ENCODE measurements at places on chromosomes 7 and 10.
A peak's percentile ranks its signal among the peaks of the same experiment; 100 is the strongest.

DNA sequence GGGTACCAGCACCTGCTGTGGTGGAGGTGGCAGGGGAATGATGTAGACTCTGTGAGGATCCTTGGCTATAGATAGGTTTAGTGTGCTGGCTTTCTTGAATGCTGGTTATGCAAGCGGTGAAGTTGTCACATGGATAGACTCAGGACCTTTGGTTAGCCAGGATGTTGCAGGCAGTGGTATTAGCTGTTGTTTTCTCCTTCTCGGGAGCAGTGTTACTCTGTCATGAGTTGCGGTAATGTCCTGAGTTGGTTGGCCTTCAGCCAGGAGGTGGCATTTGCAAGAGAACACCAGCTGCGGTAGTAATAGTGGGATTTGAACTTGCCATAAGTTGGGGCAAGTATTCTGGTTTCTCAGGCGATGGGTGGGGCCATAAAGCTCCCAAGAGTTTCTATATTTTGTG, 10.8 kb downstream of the AGK start:
- DNase-seq, result no peak

- DNase-seq, result no peak
Measured at GRCh38 chr10:61108915-61109314, 164.9 kb upstream of the RHOBTB1 start.

- DNase-seq, result no peak
Measured at GRCh38 chr7:107758667-107759066, 14.7 kb downstream of the CBLL1 start.

GRCh38 chr7:128810473-128810872, 18.7 kb downstream of the CCDC136 start:
- DNase-seq, result no peak

GRCh38 chr10:132521041-132521465, 16.5 kb upstream of the INPP5A start:
- no peak for DNase-seq

DNA sequence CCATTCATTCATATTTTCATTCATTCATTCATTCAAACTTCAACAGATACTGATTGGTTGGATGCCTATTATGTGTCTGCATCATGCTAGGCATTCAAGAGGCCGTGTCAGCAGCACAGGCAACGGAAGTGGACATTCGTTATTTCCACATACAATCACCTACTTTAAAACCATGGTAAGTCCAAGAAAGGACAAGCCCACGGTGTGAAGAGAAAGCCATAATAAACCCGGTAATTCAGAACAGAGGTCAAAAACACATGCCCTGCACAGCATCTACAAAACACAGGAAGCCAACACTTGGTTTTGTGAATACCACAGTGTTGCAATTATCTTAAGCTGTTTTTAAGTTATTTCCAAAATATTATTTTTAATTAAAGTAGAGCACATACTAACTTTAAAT, 126.7 kb downstream of the GLI3 start:
- no peak for DNase-seq

- DNase-seq, result no peak
Measured at GRCh38 chr10:93907059-93907458, 13.3 kb downstream of the SLC35G1 start.

GRCh38 chr10:52755297-52756062, 17.1 kb downstream of the MBL2 start:
- DNase-seq, result no peak

- peak; percentile 33 for DNase-seq
Measured at GRCh38 chr7:20785157-20786048, 1.3 kb downstream of the SP8 start.

GRCh38 chr10:3287572-3288445, 115.2 kb upstream of the PITRM1 start:
- DNase-seq, result no peak

GRCh38 chr7:148303295-148304082, 287.1 kb upstream of the C7orf33 start:
- DNase-seq, result peak; percentile 64

GRCh38 chr10:119853574-119853973, 19.1 kb downstream of the MCMBP start:
- DNase-seq, result peak; percentile 51

- DNase-seq, result no peak
Measured at GRCh38 chr10:4073912-4074311, 288.9 kb upstream of the KLF6 start.

- peak; percentile 49 for DNase-seq
Measured at GRCh38 chr10:34773636-34774630, 41.2 kb downstream of the PARD3 start.

- DNase-seq, result no peak
Measured at GRCh38 chr7:50743016-50743415, 39.7 kb downstream of the GRB10 start.

GRCh38 chr7:41054960-41055661, 647.8 kb downstream of the INHBA start:
- DNase-seq, result peak; percentile 74

DNA sequence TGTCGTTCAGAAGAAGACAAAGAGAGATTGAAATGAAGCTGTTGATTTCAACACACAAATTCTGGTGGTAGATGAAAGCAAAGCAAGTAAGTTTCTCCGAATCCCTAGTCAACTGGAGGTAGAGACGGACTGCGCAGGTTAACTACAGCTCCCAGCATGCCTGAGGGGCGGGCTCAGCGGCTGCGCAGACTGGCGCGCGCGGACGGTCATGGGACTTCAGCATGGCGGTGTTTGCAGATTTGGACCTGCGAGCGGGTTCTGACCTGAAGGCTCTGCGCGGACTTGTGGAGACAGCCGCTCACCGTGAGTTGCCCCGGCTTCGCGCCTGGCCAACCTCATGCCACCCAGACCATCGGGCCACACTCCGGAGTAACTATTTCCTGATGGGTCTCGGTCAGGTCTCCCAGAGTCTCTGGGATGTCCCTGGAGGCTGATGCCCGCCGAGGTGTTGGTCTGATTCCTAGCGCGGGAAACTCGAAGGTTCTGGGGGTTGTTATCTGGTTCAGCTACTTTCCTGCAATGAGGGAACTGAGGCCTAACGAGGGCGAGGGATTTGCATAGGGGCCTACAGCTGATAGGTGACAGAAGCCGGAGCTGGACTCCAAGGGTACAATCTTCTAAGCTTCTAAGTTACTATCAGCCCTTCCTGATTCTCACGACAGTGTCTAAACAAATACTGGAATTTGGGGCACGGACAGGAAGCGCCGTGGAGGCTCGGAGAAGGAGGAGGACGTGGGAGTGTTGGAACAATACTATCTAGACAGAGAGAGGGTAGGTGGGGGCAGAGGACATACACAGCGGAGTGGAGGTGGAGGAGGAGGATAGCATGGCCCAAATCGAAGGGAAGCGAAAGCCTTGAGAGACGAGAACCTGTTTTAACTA, at the start of gene RPP30:
TSS of gene RPP30 (plus strand) at position 209 of the 882 bp plus-strand sequence. CDS start at position 222, 13 bp downstream.
- DNase-seq, result peak; percentile 91

DNA sequence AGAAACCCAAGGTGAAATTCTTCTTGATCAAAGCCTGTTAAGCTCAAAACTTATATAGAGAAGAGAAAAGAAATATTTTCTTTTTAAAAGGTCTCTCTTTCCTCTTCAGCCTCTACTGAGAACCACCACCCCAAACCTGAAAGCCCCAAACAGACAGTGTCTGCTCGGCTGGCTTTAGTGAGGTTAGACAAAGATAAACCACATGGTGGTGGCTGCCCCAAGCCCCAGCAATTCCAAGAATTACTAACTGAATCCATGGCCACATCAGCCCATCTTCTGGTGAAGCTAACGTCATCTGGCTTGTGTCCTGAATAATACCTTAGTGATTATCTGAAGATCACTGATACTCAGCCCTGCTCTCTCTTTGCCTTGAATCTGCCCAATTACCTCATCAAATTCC, 275.0 kb downstream of the ELMO1 start:
- DNase-seq, result no peak

- DNase-seq, result peak; percentile 94
Measured at GRCh38 chr7:101121991-101122932, 4.6 kb upstream of the SERPINE1 start.
